Cerebellar nuclear complex (tissue), 1 donor: ENCODE measurements at places on chromosomes 4 and X.

- DNase-seq: peak; percentile 78
Observed at GRCh38 chrX:56803850-56804681, 75.0 kb downstream of the NBDY start.

DNA sequence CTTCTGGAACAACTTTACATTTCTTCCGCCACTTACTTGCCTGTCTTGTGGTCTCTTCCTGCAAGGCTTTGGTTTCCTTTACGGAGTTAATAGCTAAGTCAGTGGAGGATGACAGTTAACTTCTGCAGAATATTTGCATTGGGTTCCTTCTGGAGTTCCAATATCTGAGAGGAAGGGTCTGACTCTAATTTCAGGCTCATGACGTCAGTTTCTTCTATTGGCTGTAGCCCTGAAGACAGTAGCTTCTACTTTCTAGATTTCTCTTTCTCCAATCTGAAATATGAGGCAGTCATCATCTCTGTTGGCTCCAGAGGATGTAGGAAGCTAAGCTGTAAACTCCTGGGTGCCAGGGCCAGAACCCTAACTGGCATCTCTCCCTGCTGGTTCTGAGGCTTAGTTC, 76.7 kb downstream of the FRMPD3 start:
- DNase-seq: no peak

- DNase-seq: no peak
Observed at GRCh38 chrX:118143578-118143977, 27.0 kb upstream of the KLHL13 start.

DNA sequence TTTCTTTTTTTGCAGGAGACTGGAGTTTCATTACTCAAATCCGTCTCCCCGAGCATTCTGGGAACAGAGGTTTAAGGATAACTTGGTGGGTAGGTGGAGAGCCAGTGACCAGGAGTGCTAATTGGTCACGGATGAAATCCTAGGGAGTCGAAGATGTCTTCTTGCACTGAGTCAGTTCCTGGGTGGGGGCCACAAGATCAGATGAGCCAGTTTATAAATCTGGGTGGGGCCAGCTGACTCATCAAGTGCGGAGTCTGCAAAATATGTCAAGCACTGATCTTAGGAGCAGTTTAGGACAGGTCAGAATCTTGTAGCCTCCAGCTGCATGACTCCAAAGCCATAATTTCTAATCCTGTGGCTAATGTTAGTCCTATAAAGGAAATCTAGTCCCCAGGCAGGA, 741.3 kb downstream of the PCDH7 start:
- no peak for DNase-seq

DNA sequence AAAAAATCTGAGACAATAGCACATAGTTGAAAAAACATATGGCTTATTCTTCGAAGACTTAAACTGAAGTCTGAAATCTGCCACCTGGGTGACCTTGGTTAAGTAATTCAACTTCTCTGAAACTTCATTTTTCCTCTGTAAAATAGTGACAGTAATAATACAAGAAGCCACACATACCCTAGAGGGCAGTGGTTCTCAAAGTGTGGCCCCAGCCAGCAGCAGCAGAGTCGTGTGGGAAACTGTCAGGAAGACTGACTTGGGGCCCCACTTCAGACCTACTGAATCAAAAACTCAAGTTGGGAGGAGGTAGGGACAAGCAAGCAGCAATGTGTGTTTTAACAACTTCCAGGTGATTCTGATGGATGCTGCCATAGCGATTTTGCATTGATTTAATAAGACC, 249.9 kb downstream of the HNRNPD start:
- no peak for DNase-seq
